Activated CD8-positive, alpha-beta memory T cell treated with anti-CD3 and anti-CD28 coated beads for 1 hour (primary cell): ENCODE measurements at places on chromosomes 6 and 20.

GRCh38 chr20:1287306-1287705 is 21.2 kb downstream of the SNPH start:
- DNase-seq = no peak

DNA sequence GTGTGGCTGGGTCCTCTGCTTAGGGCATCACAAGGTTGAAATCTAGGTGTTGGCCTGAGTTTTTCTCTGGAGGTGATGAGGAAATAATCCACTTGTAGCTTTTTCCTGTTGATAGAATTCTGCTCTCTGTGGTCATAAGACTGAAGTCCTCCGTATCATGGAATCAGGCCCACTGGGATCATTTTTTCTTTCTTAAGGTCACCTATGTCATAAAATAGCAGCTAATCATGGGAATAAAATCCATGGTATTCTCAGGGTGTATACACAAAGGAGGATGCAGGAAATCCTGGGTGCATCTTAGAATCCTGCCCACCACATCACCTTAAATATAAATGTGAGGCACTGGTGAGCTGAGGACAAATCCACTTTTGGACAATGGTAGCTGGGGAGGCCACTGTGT is 72.7 kb downstream of the PRDM1 start:
- no peak for DNase-seq

DNA sequence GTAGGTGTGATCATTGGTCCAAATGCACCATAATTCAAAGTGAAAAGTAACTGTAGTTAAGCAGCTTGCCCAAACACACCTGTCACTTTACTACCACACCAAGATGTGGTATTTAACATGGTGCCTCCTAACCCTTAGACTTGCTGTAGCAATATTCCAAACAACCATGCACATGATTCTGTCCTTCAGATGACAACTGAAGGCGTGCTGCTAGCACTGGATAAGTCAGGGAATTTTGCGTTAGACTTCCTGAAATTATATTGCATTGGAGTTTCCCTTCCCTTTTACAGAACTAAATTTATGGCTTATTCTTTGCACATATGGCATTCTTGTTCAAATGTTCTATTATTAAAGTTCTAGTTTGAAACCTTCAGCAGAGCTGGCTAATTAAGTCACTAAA is 106.2 kb downstream of the ARHGAP18 start:
- DNase-seq = no peak

- no peak for DNase-seq
These were observed 85.1 kb downstream of the PDE7B start for GRCh38 chr6:135936606-135937005.

GRCh38 chr6:45843848-45844521 is 171.7 kb downstream of the CLIC5 start:
- no peak for DNase-seq

- DNase-seq = no peak
These were observed 248.2 kb upstream of the PMEPA1 start for GRCh38 chr20:57958050-57958420.

DNA sequence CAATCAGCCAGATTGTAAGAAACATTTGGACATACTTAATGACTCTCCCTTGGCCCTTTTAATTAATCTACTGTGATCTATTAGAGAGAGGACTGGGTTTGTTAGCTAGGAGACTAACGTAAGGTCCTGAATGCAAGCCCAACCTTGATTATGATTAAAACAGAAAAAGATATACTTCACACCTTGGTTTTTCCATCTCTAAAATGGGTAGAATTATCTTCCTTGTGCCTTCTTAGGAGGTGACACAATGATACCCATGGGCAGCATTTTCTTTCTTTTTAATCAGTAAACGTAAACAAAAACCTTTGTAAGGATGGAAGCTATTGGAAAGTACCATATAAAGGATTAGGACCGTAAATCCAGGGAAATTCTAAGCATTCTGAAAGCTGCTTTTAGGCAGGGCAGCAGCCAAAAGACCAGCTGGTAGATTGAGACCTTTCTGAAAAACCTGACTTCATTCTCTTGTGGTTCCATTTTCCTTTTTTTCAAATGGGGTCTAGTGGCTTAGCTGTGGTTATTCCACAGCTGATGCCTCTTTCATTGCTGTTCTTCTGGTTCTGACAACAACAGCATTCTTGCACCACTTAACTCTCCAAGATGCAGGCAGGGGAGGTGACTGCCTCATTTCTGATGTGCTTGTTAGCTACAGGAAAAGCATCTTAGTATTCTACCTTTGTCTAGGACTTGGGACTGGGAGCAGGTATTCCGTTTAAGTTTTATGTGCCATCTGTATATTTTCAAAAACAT is 27.4 kb downstream of the RREB1 start:
- no peak for DNase-seq

DNA sequence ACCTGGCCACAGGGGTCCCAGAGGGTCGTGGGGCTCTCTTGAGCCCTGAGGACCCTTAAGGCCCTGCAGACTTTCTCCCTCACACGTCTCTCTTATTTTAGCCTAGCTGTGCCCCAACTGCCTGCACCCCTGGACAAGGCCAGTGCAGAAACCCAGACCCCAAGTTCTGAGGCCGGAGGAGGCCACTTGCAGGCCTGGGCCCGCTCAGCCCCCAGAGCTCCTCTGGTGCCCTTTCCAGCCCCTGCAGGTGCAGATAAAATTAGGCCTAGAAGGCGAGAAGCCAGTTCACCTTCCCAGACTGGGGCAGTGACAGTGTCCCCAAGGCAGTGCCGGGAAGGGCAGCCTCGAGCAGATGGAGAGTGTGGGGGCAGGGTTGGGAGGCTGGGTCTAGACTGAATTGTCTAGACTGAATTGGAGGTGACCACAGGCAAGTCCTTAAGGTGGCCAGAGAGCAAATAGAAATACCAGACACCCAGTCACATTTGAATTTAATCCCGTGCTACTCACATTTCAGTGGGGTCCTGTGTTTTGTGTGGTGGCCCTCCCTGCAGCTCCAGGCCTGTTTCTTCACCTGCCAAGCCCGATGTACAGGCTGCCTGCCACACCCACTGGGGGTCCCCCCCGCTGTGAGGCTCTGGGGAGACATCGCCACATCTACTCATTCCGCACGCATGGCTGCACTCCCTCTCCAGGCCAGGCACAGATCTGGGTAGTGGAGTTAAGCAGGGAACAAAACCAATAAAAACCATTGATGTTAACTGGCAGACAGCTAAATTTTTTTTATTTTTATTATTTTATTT is 8.6 kb upstream of the IP6K3 start:
- no peak for DNase-seq

DNA sequence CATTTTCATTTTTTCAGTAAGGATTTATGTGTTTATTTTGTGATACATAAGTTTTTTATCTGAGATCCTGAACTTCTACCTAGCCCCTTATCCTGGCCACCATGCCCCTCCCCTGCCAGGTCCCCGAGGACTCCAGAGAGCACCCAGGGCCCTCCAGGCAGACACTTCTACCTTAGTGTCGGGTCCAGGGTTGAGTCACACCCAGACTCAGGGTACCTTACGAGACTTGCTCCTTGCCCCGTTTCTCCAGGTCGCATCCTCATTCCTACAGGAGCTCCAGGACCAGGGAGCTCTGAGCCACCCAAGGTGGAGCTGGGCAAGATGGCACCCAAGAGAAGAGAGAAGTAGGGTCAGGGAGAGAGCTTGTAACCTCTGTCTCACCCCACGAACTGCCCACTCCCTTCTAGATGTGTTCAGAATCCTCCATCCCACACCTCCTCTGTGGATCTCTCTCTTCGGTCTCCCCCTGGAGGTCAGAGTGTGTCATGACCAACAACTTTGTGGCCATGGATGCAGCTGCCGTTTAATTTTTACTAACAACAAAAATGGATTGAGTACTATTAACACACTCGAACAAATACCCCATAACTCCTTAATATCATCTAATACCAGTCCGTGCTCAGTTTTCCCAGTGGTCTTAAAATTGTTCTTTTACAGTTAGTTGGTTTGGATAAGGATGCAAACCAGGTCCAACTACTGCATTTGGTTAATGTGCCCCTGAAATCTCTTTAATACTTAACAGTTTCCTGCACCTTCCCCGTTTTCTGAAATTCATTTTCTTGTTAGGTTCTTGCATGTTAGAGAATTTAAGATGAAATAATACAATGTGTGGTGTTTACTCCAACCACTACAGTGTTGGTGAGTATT is 130.6 kb upstream of the INSM1 start:
- DNase-seq = no peak

DNA sequence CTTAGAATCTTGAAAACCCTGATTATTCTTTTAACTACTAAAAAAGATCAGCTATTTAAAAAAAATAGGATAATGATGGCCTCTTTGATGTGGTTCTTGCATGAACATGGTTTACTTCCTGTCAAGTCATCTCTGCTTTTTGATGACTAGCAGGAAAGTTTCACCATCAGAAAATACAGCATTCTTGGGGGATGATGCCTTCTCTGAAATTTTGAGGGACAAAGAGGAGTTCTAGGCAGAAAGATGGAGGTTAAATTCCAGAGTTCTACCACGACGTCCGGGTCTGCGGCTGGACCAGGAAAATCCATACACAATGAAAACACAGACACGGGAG is 130.4 kb downstream of the OLIG3 start:
- DNase-seq = no peak
